ENCODE measurements at places on chromosomes 3 and 15.

DNA sequence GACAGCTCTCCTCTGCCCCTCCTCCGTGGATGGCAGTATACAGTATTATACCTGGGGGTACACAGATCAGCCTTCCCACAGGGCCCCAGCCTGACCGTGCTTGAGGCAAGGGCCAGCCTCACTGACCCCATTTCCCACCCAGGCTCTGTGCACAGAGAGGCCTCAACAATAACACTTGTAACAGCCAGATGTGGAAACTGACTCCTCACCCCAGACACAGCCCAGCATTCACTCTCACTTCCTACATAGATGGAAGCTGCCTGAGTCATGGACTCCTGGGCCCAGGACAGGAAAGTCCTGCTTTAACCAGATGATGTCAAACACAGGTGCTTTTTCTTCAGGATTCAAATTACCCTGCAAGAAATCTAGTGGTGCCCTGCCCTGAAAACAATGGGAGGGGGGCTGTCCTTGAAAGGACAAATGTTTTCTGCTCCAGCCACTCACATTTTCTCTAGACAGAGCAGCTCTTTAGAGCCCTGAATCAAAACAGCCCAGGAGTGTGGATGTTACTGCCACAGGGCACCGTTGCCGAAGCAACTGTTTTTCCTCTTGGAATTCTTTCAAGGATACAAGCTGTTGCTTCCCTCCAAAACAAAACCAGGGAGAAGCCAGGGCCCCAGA is 16.4 kb downstream of the CCDC12 start:
- DNase-seq = no peak

DNA sequence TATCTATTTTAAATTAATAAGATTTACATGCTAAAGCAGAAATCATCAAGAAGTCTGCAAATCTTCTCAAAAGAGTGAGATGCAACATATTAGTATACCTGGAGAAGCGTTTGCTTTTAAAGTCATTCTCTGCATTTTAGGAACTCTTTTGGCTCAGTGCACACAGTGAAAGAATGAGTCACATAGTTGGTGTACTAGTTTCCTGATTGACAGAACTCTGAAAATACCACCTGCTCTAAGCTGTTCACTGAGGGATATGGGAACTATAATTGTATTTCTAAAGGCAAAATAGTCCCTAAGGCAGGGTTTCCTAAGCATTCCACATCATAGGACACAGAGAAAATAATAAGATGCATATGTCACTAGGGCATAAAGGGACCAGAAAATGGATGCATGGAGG is 838.5 kb downstream of the DIPK2A start:
- DNase-seq = no peak

GRCh38 chr3:8532251-8532871 is 30.7 kb downstream of the LMCD1 start:
- no peak for DNase-seq

DNA sequence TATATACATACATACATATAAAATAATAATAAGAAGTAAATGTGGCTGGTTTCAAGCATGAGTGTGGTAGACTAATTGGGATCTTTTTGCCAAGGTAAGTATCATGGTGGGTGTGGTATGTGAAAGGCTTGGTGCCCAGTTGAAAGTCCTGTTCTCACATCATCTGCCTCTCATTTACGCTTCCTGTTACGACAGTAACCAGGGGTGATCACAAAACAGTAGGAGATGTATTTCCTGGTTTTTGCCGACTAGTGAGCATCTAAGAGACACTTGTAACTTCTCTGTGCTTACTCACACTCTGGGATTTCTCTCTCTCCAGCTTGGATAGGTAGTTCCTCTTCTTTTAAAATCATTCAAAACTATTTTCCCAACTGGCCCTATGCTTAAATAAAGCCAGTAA is 1028.3 kb upstream of the NR2F2 start:
- DNase-seq = no peak

DNA sequence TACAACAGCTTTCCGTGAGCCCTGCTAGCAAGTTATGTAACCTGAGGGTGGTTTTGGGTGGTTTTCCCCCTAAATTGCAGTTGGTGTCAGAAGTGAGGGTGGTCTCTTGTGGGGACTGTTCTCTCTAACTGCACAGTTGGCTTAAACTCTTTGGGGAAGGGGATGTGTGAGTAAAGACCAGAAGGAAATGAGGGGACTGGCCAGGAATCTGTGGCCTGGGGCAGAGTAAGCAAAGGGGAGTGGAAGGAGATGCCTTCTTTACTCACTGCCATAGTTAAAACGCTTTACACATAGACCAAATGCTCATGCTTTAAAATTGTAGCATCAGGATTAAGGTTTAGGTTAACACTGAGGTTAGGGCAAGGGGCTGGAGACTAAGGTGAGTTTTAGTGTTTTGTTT is 21.2 kb upstream of the XIRP1 start:
- no peak for DNase-seq

- DNase-seq = no peak
These were observed 59.2 kb downstream of the SH3BP5 start for GRCh38 chr3:15273227-15273626.

GRCh38 chr15:27983496-27983895 is 115.6 kb downstream of the OCA2 start:
- no peak for DNase-seq

- DNase-seq = no peak
These were observed 46.1 kb downstream of the CMTM6 start for GRCh38 chr3:32456429-32457130.

GRCh38 chr3:31936420-31937060 is 44.5 kb downstream of the OSBPL10 start:
- no peak for DNase-seq

DNA sequence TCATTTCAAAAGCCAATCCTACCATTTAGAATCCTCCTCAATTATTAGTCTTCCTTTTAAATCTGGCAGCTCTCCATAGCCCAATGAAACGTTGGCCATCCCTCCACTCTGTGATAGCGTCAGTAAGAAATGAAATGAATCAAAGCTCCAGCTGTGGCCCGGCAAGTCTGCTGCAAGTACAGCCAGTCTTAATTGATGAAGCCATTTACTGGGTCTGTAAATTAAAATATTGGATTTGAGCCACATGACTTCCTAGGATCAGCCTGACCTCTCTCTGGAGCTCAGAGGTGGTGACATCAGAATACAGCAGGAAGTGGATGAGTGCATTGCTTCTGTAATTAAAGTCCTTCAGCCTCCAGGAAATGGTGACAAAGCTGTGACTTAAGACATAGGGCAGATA is 347.0 kb upstream of the LMCD1 start:
- DNase-seq = no peak

- DNase-seq = no peak
These were observed 139.4 kb downstream of the BBX start for GRCh38 chr3:107662124-107662507.

GRCh38 chr15:82585072-82585471 is 44.8 kb upstream of the RPS17 start:
- no peak for DNase-seq

GRCh38 chr3:184395320-184395660 is 15.4 kb downstream of the CHRD start:
- DNase-seq = no peak

GRCh38 chr3:120526011-120526870 is 69.9 kb upstream of the NDUFB4 start:
- no peak for DNase-seq

- no peak for DNase-seq
These were observed 250.1 kb downstream of the DIPK2A start for GRCh38 chr3:144221761-144222160.

DNA sequence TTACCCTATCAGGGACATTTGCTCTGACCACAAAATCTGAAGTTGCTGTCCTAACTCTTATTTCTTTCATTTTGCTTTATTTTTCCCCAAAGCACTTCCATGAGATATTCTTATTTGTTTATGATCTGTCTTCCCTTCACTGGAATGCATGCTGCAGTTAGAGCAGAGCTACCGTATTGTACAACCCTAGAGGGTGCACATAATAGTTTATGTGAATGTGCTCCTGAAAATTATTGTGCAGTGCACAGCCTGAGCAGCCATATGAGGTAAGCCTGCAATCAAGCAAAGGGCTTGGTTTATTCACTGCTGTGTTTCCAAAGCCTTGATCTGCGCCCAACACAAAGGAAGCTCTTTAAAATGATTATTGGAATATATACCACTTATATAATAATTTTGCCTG is 120.3 kb upstream of the CADPS start:
- no peak for DNase-seq

GRCh38 chr3:102444101-102444500 is 9.3 kb downstream of the ZPLD1 start:
- no peak for DNase-seq

DNA sequence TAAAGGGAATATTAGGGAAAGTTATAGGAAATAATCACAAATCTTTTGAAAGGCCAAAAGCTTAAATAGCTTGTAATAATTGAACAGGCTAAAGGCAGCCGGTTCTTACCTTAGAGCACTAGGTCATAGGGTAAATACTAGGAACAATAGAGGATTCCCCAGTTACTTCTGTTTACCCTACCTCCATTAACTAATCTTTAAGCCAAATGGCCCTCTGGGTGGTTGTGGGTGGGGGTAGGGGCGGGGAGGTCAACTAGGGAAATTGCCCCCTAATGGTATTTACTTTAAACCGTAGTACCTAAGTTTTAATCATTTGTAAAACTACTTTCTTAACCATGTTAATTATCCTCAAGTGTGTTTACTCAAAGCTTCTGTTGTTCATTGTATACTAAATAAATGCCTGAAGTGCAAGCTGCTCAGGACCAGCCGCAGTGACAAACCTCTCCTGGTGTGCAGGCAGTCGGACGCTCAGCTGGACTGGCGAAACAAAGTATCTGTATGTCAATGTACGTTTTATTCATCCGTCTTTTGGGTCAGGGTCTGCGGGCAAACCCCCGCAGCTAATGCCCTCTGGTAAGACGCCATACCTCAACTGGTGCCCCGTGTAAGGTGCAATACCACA is 18.9 kb downstream of the MAGEL2 start:
- DNase-seq = no peak

DNA sequence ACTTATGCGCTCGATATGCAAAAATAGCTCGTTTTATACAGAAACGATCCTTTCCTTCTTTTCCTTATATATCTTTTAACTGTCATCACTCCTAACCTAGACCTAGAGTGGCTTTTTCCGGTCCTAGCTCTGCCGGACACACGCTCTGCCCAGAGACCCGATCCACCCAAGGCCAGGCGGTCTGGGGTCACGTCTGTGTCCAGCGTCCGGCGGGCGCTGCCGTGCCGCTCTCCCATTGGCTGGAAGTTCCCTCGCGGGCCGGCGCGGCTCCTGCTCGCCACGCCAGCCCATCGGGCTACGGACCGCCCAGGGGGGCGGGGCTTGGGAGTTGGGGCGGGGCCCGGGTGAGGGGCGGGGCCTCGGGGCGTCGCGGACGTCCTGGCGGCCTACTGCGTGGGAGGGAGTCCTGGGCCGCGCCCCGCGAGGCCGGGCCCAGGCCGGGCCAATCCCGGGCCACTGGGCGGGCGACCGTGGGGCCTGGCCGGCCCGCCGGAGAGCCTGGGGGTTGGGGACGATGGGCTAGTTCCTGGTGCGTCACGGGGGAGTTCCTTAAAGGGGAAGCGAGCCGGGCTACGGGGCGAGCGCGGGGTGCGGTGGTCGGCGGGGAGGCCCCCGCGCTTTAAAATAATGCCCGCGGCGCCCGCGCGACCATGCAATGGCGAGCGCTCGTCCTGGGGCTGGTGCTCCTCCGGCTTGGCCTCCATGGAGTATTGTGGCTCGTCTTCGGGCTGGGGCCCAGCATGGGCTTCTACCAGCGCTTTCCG is at the start of gene EDEM1:
Gene EDEM1, plus strand, starts transcription at position 552 of the 764 bp plus-strand sequence. Its CDS starts 99 bp downstream, at position 651.
- DNase-seq = peak; percentile 93
